Body of pancreas (tissue), 4 donors: ENCODE measurements at places on chromosomes 2 and 18.
A peak's percentile ranks its signal among the peaks of the same experiment; 100 is the strongest.

DNA sequence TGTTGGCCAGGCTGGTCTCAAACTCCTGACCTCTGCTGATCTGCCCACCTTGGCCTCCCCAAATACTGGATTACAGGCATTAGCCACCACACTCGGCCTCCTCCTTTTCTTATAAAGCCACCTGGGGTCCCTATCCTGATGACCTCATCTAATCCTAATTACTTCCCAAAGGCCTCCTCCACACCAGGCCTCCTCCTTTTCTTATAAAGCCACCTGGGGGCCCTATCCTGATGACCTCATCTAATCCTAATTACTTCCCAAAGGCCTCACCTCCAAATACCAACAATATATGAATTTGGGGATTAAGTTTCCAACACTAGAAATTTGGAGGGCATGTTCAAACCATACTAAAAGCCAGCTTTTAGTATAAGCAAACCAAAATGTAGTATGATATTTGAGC is 9.7 kb upstream of the RMC1 start:
- no peak for DNase-seq

DNA sequence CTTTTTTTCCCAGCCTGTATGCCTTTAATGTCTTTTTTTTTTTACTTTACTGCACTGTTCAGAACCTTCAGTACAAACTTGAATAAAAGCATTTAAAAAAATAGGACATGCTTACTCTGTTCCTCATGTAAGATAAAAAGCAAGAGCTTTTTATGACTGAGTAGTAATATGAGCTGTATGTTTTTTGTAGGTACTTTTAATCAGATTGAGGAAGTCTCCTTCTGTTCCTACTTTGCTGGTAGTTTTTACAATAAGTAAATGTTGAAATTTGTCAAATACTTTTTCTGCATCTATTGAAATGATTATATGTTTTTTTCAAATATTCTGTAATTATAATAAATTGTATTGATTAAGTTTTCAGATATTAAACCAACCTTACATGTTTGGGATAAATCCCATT is 189.8 kb downstream of the FAM210A start:
- DNase-seq: no peak

- no peak for DNase-seq
Measured at GRCh38 chr2:100676346-100676745, 113.6 kb downstream of the PDCL3 start.

- DNase-seq: no peak
Measured at GRCh38 chr2:145551686-145552085, 1031.8 kb upstream of the ZEB2 start.

DNA sequence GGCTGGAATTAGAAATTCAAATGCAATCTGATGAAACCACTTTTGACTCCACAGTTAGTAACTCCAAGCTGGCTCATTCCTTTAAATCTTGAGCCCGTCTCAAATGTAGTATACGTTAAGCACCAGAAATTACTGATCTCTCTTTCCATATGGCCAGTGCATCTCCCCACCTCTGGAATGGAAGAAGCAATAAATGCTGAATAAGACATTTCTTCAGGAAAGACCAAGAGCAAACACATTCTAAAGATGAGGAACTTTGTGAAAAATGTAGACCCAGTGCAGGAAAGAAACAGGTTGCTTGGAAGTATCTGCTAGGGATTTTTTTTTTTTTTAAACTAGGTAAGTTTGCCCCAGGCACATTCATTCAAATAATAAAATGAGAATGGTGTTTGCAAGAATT is 143.1 kb upstream of the FBXO11 start:
- no peak for DNase-seq

DNA sequence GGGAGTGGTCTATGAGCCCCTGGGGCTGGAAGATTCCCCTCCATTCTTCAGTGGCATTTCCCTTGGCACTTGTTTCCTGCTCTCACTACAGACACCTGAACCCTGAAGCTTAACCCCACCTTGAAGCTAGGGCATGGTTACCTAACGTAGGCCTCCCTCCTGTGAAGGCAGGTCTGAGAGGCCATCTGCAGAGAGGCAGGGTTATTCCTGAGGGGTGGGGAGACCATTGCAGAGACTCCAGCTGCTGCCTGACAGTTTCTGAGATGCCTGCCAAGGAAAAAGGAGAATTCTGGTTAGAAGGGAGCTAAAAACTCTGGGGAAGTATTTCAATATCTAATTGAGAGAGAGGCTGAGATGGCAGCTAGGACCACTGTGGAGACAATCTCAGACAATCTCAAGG is 119.3 kb upstream of the NDUFV2 start:
- DNase-seq: no peak

GRCh38 chr2:166892397-166892796 is 4.1 kb downstream of the XIRP2 start:
- DNase-seq: no peak

- DNase-seq: no peak
Measured at GRCh38 chr2:123999681-124000080, 25.4 kb upstream of the CNTNAP5 start.

DNA sequence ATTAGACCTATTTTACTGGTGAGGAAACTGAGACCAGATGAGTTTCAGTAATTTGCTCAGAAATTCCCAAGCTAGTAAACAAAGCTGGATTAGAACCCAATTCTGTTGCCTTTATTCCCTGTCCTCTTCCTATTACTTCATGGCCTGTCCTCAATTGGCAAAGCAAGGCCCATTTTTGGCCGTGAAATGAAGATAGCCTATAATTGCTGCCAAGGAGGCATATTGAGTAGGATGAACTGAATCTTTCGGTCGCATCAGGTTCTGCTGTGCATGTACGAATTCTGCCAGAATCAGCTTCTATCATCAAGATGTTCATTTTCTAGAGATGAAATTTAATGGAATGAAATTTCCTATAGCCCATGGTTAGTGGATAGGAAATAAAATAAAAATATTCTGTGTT is 1485.2 kb upstream of the PIK3C3 start:
- no peak for DNase-seq

DNA sequence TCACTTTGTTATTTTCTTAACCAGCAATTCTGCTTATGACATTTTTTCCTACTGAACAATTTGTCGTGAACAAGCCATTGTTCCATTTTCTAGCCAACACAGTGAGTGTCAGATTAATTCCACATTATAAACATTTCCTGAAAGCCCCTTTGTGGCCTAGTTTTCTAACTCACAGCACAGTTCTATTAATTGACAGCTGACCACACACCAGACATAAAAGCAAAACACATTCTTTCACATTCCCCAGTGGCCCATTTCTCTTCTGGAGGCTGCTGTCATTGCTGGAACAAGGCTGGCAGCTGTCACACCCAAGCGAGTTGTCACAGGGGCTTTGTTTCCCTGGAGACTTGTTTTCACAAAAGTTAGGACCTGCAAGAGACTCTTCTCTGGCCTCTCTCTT is 50.7 kb downstream of the RNF152 start:
- no peak for DNase-seq

DNA sequence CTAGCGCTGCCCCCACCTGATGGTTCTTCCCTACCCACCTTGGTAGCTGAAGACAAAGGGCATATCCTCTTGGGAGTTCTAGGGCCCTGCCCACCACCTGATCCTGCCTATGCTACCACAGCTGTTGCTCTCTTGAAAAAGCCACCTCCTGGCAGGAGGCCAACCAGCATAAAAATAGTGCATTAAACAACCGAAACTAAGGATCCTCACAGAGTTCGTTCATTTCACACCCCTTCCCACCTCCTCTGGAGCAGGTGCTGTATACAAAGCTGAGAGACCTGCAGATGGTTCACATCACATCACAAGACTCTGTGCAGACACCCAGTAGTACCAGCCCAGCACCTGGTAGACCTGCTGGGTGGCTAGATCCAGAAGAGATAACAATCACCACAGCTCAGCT is 1348.0 kb upstream of the TMEFF2 start:
- DNase-seq: no peak

DNA sequence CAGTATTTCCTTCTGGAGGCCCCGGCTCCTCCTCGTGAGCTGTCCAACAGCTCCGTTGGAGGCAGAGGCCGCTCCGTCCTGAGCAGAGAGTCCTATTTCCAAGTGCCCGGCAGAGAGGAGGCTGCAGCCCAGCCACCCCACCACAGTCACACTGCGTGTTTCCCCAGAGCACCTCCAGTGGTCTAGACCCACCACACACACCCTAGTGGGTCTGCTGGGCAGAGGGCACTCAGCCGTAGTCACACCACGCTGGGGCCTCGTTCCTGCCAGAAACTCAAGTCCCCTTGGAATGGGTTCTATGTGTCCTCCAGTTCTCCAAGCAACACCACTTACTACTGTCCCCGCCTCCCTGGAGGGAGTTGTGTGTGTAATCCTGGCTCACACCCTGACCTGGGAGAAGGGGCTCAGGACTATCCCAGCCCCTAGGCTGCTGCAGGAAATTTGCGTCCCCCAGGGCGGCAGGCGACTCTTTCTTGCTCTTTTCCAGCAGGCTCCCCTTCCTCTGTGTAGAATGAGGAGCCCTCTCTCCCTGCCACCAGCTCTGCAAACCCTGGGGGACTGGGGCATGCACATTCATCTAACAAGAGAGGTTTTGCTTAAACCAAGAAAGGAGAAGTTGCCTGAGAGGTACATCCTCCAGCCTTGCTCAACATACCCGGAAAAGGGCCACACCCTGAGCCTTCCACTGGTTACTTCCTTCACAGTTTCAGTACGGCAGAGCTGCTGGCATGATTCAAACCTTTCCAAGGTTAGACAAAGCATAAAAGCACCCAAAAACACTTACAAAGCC is 114.1 kb downstream of the NDUFA10 start:
- DNase-seq: no peak

DNA sequence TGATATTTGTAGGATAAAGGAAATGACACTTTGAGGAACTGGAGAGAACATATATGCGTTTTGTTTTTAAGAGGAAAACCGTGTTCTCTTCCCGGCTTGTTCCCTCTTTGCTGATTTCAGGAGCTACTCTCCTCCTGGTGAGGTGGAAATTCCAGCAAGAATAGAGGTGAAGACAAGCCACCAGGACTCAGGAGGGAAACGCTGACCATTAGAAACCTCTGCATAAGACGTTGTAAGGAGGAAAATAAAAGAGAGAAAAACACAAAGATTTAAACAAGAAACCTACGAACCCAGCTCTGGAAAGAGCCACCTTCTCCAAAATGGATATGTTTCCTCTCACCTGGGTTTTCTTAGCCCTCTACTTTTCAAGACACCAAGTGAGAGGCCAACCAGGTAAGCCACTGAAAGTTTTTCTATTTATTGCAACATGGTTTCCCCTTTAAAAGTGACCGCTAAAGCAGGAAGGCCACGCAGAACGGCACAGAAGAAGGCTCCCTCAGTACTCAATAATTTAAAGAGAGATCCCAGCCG is 735 bp downstream of the NRP2 start:
- no peak for DNase-seq

GRCh38 chr2:208025037-208025813 is at the start of gene PLEKHM3:
PLEKHM3 (minus strand) TSS chr2:208025527; CDS start chr2:208001639, 23,888 bp downstream.
- DNase-seq: peak; percentile 93

DNA sequence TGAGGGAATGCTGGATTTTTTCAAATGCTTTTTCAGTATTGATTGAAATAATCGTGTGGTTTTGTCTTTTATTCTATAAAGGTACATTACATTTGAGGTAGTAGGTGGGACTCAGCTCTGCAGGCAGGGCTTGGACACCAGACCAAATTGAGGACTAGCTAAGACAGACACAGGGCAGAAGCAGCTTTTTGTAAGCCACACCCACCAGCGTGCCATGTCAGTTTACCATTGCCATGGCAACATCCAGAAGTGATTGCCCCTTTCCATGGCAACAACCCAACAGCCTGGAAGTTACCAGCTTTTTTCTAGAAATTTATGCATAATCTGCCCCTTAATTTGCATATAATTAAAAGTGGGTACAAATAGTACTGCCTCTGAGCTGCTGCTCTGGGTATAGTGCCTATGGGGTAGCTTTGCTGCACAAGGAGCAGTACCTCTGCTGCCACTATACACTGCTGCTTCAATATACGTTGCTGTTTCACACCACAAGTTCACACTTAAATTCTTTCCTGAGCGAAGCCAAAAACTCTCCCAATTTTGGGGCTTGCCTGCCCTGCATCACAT is 23.6 kb upstream of the VWA3B start:
- no peak for DNase-seq

- DNase-seq: peak; percentile 63
Measured at GRCh38 chr2:96870626-96871255, 861 bp upstream of the SEMA4C start.

- no peak for DNase-seq
Measured at GRCh38 chr2:64348386-64349130, 105.4 kb upstream of the LGALSL start.

GRCh38 chr2:127535422-127535901 is at the start of gene MYO7B:
MYO7B (plus strand) TSS chr2:127535683; CDS start chr2:127559723, 24,040 bp downstream.
- no peak for DNase-seq
